ENCODE measurements at places on chromosomes 2 and 18.
A peak's percentile ranks its signal among the peaks of the same experiment; 100 is the strongest.

GRCh38 chr2:21535826-21536225 is 412.1 kb downstream of the TDRD15 start:
- DNase-seq: no peak

DNA sequence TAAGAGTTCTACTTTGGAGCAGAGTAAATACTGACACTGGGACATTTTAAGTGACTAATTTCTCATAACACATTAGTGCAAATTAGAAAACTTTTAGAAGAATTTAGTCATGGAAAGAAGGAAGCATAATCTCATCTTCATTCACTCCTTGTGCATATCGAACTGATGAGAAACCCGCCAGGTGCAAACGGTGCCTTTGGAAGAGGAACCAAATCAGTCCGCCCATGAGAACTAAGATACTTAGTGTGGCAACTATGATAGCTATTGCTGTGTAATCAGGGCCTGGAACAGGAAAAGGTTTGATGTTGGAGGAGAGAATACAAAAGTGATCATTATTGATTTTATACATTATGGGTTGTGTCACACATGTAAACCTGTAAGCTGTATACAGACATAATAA is 6.9 kb upstream of the CD302 start:
- DNase-seq: no peak

GRCh38 chr2:241036397-241036963 is 38.1 kb downstream of the SNED1 start:
- DNase-seq: peak; percentile 24

- DNase-seq: no peak
Measured at GRCh38 chr2:11121099-11121822, 34.0 kb upstream of the SLC66A3 start.

DNA sequence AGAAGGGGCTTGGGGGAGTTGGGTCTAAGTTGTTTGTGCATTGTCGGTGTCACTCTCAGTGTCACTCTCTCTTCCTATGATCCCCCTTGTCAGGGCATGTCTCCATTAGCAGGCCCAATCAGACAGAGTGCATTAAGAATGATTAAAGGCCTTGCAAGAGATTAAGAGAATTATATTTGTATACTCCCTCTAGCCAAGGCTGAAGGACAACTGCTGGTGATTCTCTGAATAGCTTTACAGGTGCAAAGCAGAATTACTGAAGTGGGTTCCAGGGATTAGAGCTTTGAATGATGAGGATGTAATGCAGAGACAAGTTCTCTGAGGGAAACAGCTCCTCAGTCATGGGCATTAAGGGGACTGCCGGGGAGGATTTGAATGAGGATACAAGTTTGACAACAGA is 104.8 kb upstream of the LGALSL start:
- no peak for DNase-seq

DNA sequence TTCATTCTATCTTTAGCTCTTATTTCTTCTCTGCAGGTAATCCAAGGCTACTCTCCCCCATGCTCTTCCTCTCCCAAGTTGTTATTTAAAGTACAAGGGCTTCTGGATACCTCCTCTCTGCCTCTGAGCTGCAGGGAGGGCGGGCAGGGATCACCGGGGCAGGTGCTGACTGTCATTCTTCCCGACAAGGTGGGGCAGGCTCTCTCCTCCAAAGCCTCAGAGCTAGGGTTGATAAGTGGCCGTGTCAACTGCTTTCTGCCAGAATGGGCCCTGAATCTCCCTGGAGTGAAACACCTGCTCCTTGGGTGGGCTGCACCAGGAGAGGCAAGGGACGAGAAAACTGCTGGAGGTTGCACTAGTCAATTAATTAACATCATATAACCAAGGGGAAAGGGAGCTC is 250.3 kb downstream of the SLC4A3 start:
- DNase-seq: no peak

GRCh38 chr2:195659982-195660890 is 3.2 kb downstream of the SLC39A10 start:
- DNase-seq: peak; percentile 76

GRCh38 chr2:159149747-159150146 is 136.8 kb downstream of the WDSUB1 start:
- DNase-seq: no peak

GRCh38 chr2:46650556-46651001 is 171.2 kb downstream of the TMEM247 start:
- DNase-seq: peak; percentile 35

DNA sequence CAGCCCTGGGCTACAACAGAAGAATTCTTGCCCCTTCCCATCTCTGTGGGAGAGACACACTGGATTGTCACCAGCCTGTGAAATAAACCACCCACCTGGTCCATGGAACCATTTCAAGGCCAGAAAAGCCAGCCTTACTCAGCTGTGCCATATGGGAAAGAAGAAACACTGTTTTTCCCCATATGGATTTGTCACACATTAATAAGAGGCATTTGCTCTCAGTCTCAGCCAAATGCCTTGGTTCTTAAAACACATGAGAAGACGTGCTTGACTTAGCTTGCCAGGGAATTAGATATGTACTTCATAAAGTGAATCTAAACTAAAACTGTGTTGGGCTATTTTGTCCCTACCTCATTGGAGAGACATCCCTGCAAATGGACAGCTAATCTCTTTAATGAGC is 308.6 kb upstream of the TNP1 start:
- DNase-seq: no peak

DNA sequence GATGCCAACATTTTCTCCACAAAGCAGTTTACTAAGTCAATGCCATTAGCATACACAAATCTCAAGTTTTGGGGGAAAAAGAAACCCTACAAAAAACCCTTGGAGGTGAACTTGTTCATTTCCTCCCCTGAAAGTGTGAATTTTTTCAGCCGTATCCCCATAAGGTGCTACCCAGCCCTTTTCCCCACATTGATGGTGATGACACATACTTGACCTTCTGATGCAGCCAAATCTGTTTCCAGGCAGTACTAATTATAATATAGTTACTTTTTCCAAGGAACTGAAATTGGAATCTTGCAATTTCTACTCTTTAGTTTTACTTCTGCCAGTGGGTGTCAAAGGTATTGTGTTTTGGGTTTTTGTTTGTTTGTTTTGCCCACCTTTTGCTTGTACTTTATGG is 474.5 kb downstream of the TGIF1 start:
- DNase-seq: no peak

- no peak for DNase-seq
Measured at GRCh38 chr18:50069422-50069821, 125.5 kb downstream of the MYO5B start.

DNA sequence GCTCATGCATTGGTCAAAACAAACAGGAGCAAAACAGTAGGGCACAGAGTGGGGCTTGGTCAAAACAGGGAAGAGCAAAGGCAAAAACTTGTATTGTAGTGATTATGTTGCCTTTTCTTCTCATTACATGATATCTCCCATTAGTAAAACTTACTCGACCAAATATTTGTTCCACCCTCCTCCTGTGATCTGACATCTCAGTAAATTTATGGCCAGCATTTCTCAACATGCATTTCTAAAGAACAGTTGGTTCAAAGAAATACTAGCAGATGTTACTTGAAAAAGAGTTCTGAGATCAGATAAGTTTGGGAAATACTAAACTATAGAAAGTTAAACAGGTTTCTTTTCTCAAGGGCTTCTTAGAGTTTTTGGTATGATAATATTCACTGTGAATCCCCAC is 423.1 kb downstream of the FIGN start:
- no peak for DNase-seq

DNA sequence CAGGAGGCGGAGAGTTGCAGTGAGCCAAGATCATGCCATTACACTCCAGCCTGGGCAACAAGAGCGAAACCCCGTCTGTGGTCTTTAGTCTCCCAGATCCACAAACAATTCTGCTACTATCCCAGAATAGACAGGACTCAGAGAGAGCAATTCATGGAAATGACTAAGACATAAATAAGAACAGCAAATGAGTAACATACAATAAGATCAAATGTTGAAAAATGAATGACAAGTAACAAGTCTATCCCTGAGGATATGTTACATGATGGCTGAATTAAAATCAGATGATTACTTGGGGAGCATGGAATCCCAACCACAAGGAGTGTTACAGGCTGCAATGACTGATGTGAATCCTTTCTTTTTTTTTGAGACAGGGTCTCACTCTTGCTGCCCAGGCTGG is 10.3 kb downstream of the ARL5A start:
- DNase-seq: no peak

GRCh38 chr2:203732092-203732952 is 25.9 kb downstream of the CD28 start:
- DNase-seq: no peak

- no peak for DNase-seq
Measured at GRCh38 chr2:154693741-154694340, 4.7 kb upstream of the KCNJ3 start.

GRCh38 chr2:11483806-11484617 is 18.1 kb upstream of the E2F6 start:
- no peak for DNase-seq

GRCh38 chr2:197113275-197113711 is 186.8 kb upstream of the PGAP1 start:
- no peak for DNase-seq

DNA sequence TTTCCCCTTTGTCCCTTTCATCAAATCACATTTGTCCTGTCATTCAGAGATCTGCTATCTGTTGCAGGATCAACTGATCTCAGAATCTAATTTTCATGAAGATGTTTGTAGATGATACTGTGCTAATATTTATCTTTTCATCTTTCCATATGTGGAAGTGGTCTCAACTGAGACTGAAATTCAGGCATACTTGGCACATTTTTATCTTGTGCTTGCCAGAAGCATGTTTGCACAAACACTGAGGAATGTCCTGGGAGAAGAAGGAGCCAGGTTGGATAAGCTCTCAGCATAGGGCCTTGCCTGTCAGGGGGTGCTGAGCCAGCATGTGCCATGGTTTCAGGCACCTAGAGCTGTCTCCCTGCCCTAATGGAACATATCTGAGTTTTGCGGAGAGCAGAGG is 24.5 kb upstream of the MMADHC start:
- DNase-seq: no peak

- no peak for DNase-seq
Measured at GRCh38 chr2:73028841-73029240, 42.7 kb downstream of the SFXN5 start.

- no peak for DNase-seq
Measured at GRCh38 chr2:20094142-20094755, 42.8 kb upstream of the LAPTM4A start.

DNA sequence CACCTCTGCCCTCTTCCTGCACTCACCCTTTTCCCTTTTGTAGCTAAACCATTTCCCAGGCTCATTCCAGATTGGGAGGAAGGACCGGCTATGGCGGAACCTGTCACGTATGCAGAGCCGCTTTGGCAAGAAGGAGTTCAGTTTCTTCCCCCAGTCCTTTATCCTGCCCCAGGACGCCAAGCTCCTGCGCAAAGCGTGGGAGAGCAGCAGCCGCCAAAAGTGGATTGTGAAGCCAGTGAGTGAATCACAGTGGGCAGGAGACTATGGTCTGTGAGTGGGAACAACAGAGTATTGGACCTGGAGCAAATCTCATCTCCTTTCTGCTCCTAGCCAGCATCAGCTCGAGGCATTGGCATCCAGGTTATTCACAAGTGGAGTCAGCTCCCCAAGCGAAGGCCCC is 35.0 kb upstream of the CYP27A1 start:
- no peak for DNase-seq

DNA sequence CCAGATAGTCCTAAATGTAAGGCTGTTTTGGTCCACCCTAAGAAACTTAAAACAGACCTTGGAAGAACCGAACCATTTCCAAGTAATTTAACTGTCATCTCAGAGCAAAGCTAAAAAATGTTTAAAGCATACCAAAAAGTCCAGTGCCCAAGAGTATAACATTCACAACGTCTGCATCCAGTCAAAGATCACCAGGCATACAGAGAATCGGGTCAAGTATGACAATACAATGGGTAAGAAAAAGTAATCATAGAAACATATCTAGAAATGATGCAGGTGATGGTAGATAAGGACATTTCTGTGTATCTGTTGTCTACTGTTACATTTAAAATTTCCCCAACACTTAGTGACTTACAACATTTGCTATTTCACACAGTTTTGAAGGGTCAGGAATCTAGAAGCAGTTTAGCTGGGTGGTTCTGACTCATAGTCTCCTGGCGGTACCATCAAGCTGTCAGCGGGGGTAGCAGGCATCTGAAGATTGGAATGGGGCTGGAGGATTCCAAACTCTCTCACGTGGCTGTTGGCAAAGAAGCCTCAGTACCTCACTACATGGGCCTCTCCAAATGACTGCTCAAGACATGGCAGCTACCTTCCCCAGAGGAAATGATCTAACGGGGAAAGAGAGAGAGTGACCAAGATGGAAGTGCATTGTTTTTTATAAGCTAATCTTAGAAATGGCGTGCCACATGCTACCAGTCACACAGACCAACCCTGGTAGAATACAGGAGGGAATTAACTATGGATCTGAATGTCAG is 36.6 kb upstream of the DYNC2LI1 start:
- DNase-seq: no peak

- no peak for DNase-seq
Measured at GRCh38 chr2:120509991-120510735, 164.2 kb downstream of the INHBB start.

GRCh38 chr2:148527488-148528340 is 116.8 kb upstream of the EPC2 start:
- DNase-seq: no peak

DNA sequence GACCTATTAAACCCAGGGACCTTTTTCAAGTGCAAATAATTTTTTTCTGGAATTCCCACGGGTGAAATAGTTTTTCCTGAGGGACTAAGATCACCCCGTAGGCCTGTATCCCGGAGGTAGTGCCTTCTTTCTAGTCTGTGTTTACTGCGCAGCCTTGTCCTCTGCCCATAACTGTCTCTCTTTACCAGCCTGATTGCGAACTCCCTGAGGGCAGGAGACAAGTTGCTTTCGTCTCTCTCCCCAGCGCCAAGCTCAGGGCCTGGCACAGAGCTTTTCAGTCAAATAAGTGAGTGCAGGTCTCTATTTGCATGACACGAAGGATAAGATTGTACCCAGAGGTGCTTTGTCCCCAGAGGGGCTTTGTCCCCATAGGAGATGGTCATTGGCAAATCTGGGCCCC is 123.9 kb downstream of the DDX1 start:
- no peak for DNase-seq

DNA sequence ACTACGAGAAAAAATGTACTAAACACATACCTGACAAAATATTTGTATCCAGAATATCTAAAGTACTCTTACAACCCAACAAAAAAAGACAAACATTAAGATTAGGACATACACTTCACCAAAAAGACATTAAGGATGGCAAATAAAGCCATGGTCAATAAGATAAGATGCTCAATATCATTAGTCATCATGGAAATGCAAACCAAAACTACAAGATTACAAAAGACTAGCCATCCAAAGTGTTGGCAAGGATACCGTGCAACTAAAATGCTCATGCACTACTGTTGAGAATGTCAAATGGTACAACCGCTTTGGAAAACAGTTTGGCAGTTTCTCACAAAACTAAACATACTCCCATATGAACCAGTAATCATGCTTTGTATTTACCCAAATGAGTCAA is 29.7 kb downstream of the MAP3K2 start:
- no peak for DNase-seq

All from stimulated activated CD8-positive, alpha-beta memory T cell treated with anti-CD3 and anti-CD28 coated beads, Interleukin-7, amount 100 ng/mL, for 1 hour (primary cell).